ENCODE measurements at places on chromosomes 6 and 20.

DNA sequence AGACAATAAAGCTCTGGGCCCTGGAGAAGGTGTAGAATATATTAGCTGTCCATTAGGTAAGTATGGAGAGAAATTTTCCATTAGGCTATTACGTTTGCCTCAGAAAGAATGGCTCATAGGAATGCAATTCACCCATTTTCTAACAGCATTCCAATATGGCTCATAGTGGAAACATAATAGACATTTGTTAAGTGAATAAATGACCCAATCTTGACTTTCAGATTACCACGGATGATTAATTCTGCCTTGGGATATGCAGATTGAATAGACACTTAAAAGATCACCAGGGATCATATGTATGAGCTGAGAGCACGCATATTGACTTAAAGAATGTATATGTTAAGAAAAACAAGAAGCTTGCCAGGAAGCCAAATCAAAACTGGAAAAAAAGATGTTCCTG lies 209.1 kb upstream of the CDYL start:
- no peak for DNase-seq

DNA sequence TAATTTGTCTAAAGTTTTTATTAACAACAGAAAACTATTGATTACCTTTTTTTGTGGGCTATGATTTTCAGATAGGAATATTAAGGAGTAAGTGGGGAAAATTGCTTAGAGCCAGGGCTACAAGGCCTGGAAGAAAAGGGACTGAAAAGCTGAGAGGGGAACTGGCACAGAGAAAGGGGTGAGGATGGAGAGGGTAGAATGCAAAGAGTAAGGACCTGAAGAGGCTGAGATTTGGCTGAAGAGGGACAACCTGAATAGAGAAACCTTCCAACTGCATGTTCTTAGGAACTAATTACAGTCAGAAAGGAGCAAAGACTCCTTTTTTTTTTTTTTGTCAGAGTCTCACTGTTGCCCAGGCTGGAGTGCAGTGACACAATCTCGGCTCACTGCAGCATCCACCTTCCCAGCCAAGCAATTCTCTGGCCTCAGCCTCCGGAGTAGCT lies 16.7 kb downstream of the BTN2A1 start:
- no peak for DNase-seq

- DNase-seq = no peak
Observed at GRCh38 chr20:48541581-48542071, 286.2 kb downstream of the PREX1 start.

DNA sequence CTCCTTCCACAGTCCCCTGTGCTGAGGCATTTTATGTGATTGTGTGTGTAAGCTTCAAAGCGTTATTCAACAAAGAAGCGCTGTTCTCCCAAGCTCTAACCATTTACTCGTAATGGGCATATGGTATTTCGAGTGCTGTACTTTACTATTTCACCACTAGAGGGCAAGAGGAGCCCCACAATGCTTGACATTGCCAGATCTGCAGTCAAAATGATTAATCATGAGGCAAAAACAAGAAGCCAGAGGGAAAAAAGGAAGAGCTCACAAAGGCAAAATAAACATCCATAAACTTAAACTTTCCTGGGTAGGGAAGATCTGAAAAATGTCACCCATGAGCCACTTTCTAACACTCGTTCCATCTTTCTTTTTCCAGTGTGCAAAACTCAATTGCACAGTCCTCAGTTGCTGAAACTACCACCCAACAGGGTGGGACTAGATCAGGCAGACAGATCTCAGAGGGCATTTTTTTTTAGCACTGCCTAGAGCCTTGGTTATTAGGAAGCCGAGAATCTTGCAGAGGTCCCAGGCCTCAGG lies 215.0 kb upstream of the PLCB4 start:
- peak; percentile 42 for DNase-seq

- DNase-seq = no peak
Observed at GRCh38 chr6:130526466-130526865, 160.6 kb downstream of the TMEM200A start.
